ENCODE measurements at places on chromosomes 7 and 10.

- DNase-seq, result no peak
These were observed 613 bp upstream of the BUB3 start for GRCh38 chr10:123153486-123154091.

DNA sequence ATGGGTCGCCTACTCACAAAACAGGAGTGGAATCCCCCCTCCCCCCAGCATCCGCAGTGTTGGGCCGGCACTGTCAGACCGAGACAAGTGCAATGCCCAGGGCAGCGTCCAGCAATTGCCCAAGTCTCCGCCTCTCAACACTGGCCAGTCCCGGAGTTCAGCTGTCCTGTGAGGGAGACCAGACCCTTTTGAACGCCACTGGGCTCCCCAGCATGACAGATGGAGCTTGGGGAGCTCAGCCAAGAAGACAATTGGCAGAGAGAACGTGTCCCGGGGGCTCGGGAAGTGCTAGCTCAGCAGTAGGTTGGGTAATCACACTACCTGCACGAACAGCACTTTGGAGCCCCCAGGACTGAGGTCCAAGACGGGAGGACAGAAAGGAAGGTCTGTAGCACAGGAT, 4.7 kb downstream of the COPS6 start:
- DNase-seq, result no peak

DNA sequence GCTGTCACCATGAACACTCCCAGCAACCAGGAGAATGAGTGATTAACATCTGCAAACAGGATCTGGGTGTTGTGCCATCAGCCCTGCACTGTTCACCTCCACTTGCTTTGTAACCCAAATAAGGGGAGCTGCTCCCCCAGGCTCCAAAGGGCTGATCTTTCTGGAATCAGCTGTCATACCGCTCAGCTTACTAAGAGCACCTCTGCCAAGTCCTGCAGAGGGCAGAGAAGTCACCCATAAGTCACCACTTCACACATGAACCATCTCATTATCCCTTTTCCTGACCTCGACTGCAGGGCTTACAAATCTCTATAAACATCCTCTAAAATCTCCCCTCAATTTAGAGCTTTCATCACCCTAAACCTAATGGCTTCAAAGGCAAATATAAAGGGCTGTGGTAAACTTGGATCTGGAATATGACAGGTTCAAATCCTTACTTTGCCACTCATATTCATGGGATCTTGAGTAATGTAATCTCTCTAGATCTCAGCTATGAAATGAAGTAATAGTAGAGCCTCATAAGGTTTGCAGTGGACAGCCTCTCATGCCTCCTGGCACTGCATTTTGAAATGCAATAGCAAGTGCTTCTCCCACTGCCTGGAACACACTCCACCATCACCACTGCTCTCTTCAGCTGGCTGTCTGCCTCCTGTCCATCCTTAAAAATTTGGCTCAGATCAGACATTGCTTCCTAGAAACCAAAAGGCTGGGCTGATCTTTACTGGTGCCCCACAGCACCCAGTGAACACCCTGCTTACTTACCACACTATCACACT, 38.8 kb downstream of the ERLIN1 start:
- DNase-seq, result no peak

- no peak for DNase-seq
These were observed 113.2 kb upstream of the INHBA start for GRCh38 chr7:41816111-41816510.

All from stimulated activated CD8-positive, alpha-beta memory T cell treated with anti-CD3 and anti-CD28 coated beads, Interleukin-15, amount 100 ng/mL, for 48 hours (primary cell).